ENCODE measurements at places on chromosomes 6 and 20. TPM values are rescaled to one million over a fixed set of nuclear protein-coding genes. Genes with fewer than 3 reads are reported as not detected.

DNA sequence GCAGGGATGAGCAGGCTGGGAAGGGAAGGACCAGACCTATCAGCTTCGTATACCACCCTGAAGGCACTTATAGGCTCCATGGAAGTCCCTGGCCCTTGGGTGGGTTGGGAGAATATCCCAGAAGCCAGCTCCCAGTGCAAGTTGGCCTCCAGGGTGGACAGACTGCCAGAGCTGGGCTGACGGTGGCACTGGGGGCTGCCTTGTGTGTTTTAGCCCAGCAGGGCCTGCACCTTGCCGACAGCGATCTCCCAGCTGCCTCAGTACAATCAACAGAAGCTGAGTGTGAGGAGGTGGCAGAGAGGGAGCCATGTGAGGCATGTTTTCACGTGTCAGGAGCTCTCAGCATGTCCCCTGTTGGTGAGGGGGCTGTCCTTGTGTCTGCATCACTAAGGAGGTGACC lies 159.5 kb downstream of the VEGFA start:
- H3K27ac ChIP-seq: no peak overlapping the region
- DNase-seq: no peak
- no peaks in the 10 kb centered on the region for H3K27me3 ChIP-seq
- H3K4me1 ChIP-seq: peaks cover under 1% of the 10 kb centered on the region

DNA sequence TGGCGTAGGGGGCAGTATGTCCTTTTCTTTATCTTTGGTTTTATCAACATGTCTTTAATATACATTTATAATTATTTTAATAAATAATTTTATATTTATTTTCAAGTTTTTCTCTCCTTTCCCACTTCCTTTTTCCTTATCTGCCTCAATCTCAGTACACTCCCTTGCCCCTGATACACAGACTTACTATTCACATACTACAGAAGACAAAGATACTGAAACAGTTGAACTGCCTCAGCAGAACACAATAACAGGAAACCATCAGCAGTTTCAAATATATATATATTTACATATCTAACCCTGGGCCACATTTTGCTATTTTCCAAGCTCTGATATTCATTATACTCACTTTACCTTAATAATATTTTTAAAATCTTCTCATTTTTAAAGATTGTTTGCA lies 19.8 kb downstream of the IBTK start:
- H3K4me1 ChIP-seq: no peaks in the 10 kb centered on the region
- H3K36me3 ChIP-seq: peaks cover 11% of the 10 kb centered on the region
- peak overlapping the region; percentile 30 for H3K27ac ChIP-seq
- H3K4me3 ChIP-seq: no peak overlapping the region
- H3K27me3 ChIP-seq: no peaks in the 10 kb centered on the region
- peak; percentile 5 for DNase-seq

- H3K27ac ChIP-seq: no peak overlapping the region
- H3K4me1 ChIP-seq: no peaks in the 10 kb centered on the region
- DNase-seq: no peak
- H3K27me3 ChIP-seq: no peaks in the 10 kb centered on the region
- no peak overlapping the region for H3K4me3 ChIP-seq
- H3K36me3 ChIP-seq: no peaks in the 10 kb centered on the region
These were observed 361.9 kb upstream of the EYS start for GRCh38 chr6:66068907-66069306.

- H3K36me3 ChIP-seq: no peaks in the 10 kb centered on the region
- no peak for DNase-seq
- no peaks in the 10 kb centered on the region for H3K27me3 ChIP-seq
- H3K4me1 ChIP-seq: peaks cover 37% of the 10 kb centered on the region
- H3K27ac ChIP-seq: peak overlapping the region; percentile 31
These were observed 74.9 kb upstream of the TOX2 start for GRCh38 chr20:43839793-43840199.

- DNase-seq: no peak
- H3K27me3 ChIP-seq: no peaks in the 10 kb centered on the region
- no peaks in the 10 kb centered on the region for H3K4me1 ChIP-seq
These were observed 897 bp downstream of the RANBP9 start for GRCh38 chr6:13710552-13711323.

- H3K27me3 ChIP-seq: no peaks in the 10 kb centered on the region
- no peak overlapping the region for H3K27ac ChIP-seq
- DNase-seq: no peak
- no peaks in the 10 kb centered on the region for H3K36me3 ChIP-seq
- no peak overlapping the region for H3K4me3 ChIP-seq
These were observed 38.5 kb upstream of the TAB2 start for GRCh38 chr6:149278997-149279396.

GRCh38 chr6:15769511-15770018 lies 106.7 kb upstream of the DTNBP1 start:
- no peak overlapping the region for H3K4me3 ChIP-seq
- no peak for DNase-seq
- H3K36me3 ChIP-seq: no peaks in the 10 kb centered on the region
- no peak overlapping the region for H3K27ac ChIP-seq

DNA sequence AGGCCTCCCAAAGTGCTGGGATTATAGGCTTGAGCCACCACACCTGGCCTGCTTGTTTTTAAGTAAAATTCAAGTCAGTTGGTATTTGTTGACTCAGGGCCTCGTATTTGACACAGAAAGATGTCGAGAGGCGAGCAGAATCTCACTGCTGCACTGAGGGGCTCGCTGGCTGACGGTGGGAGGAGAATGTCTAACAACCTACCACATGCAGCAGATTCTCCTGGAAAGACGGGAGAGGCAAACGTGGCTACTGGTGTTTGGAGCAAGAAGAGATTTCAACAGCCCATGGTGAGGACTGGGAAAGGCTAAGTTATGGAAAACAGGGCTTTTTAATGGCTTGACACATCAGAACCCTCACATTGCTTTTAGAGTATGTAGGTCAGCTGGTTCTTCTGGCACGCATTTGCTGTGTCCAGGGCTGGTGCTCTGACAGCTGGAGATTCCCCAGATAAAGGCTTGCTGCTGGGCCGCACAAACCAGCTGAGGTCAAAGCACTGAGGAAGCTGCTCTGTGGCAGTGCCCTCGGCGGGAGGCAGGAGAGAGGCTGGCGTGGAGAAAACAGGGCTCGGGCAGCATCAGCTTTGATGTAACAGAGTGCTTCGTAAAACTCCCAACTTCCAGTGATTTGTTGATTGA lies 84.2 kb upstream of the FRMD1 start:
- no peaks in the 10 kb centered on the region for H3K4me1 ChIP-seq
- no peaks in the 10 kb centered on the region for H3K36me3 ChIP-seq
- H3K27me3 ChIP-seq: no peaks in the 10 kb centered on the region
- no peak for DNase-seq

- H3K4me1 ChIP-seq: no peaks in the 10 kb centered on the region
- no peaks in the 10 kb centered on the region for H3K27me3 ChIP-seq
- no peak for DNase-seq
- no peak overlapping the region for H3K4me3 ChIP-seq
- no peak overlapping the region for H3K27ac ChIP-seq
These were observed 174.5 kb downstream of the CD83 start for GRCh38 chr6:14292119-14292518.

GRCh38 chr6:166318227-166318626 lies 10.0 kb upstream of the PRR18 start:
- H3K27me3 ChIP-seq: no peaks in the 10 kb centered on the region
- H3K4me3 ChIP-seq: no peak overlapping the region
- no peak for DNase-seq
- H3K27ac ChIP-seq: no peak overlapping the region
- no peaks in the 10 kb centered on the region for H3K36me3 ChIP-seq
- no peaks in the 10 kb centered on the region for H3K4me1 ChIP-seq

Gene SLC22A3
- total RNA-seq: 0.05 TPM

Gene SYNDIG1
- total RNA-seq: not detected

Gene SLC18B1
- 7.0 TPM for total RNA-seq

Gene CRNKL1
- total RNA-seq: 14.3 TPM

Gene HLA-DQB1
- total RNA-seq: 119 TPM

All from GM12878 (cell line).